ENCODE measurements at places on chromosomes 1 and 21. TPM values are rescaled to one million over a fixed set of nuclear protein-coding genes. Genes with fewer than 3 reads are reported as not detected.

- no peak for DNase-seq
Observed at GRCh38 chr1:169521226-169521625, 35.5 kb upstream of the SLC19A2 start.

- DNase-seq, result no peak
Observed at GRCh38 chr21:26800970-26801431, 44.2 kb downstream of the ADAMTS1 start.

GRCh38 chr1:230465691-230466090 is 39.6 kb upstream of the PGBD5 start:
- DNase-seq, result no peak

DNA sequence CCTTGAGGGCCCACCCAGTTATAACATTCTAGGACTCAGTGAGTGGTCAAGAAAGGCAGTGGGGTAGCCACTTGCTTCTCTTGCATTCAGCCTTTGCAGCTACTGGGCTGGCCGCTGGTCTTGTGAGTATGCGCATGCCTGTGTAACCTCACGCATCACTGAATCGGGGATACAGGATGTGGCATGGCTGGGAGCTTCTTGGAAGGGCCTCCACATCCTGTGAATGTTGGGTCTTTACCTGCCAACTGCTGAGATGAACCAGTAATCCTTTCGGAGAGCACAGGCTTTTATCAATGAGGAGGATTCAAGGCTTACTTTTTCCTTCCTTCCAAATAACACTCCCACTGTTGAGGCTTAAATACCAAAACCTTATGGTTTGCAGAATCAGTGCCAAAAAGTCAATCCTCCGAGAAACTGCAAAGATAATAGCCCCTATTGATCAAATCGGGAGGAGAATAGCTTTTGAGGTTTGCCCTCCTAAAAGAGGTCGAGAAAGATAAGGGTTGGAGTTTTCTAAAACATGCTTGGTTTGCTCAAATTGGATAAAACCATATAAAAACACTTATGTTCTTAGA is 198.9 kb upstream of the UBE2U start:
- no peak for DNase-seq

DNA sequence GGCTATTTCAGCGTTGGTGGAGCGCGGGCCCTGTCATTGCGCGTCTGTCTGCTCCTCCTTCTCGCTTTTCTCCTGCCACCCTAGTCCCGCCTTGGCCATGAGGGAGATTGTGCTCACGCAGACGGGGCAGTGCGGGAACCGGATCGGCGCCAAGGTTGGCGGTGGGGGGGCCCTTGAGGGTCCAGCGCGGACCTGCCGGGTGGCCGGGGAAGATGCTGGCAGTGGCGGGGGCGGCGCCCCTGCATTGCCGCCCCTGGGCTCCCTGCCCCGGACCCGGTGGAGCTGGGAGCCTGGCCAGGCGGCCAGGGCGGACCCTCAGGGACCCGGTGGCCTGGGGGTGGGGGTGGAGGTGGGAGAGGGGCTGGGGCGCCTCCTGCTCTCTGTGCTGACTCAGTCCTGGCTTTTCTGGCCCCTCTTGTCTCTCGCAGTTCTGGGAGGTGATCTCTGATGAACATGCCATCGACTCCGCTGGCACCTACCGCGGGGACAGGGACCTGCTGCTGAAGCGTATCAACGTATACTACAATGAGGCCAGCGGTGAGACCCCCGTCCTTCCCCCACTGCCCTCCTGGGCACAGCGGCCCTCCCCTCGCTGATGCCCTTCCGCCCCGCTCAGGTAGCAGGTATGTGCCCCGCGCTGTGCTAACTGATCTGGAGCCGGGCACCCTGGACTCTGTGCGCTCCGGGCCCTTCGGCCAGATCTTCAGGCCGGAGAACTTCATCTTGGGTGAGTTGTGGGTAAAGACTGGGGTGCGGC is 58.3 kb upstream of the MAP1LC3C start:
- DNase-seq, result no peak

DNA sequence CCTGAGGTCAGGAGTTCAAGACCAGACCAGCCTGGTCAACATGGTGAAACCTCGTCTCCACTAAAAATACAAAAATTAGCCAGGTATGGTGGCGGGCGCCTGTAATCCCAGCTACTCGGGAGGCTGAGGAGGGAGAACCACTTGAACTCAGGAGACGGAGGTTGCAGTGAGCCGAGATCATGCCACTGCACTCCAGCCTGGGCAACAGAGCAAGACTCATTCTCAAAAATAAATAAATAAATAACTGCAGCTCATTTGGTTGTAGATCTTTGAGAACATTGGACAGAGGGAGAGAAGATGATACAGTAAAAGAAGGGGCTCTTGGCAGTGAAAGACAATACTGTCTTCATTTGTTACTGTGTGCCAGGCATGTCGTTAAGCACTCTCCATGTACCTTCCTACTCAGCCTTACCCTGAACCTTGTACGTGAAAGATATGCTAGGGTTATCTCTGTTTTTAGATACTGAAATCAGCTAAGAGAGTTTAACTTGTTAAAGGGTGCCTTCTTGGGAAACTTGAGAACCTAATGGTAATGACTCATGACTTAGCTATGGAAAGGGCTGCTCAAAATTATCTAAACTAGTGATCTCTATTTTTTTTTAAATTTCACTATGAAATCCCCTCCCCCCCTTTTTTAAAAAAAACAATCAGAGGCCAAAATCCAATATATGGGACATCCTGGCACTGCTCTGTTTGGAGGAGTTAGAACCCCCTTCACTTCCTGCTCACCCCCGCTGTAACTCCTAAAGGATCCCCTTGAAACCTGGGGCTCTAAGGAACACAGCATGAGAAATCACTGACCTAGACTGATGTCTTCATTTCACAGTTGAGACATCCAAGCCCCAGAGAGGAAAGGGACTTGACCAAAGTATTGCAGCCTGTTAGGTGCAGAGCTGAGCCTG is 6.8 kb upstream of the KPNA6 start:
- no peak for DNase-seq

- DNase-seq, result no peak
Observed at GRCh38 chr1:34627465-34628240, 127.2 kb upstream of the GJB5 start.

DNA sequence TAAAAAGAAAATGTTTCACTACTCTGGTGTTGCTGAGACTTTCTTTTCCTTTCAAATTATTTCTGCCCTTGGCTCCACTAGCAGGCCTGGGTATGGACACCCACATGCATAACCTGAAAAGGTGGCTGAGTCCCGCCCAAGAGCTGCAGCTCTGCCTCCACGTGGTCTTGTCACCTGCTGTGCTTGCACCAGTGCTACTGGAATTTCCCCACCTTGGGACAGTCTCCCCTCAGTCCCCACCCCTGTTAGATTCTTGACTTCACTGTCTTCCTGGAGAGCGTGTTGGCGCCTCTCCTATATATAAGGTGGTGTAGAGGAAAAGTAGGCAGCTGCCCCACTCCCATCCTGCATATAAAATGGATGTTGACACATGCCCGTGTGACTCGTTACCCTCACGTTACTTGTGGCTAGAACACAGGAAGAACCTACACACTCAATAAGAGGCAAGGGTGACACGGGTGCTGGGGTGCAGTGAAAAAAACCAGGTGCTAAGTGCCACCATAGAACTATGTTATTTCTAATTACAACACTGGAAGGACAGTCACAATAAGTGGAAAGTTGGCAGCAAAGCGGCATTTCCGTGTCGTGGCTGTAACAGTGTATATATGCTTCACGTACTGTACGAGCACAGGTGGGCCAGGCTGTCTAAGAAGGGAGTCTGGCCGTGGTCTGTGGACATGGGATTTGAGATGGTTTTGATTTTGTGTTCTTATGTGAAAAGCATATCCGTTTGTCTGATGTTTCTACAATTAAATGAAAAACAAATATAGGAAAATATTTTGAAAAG is 61.0 kb downstream of the POFUT2 start:
- no peak for DNase-seq

- peak; percentile 30 for DNase-seq
Observed at GRCh38 chr1:220803401-220804201, 16.9 kb downstream of the MTARC1 start.

- no peak for DNase-seq
Observed at GRCh38 chr1:85952460-85952859, 204.1 kb downstream of the COL24A1 start.

GRCh38 chr1:115813727-115814126 is 27.2 kb downstream of the NHLH2 start:
- DNase-seq, result no peak

- no peak for DNase-seq
Observed at GRCh38 chr21:39079617-39080016, 103.6 kb downstream of the PSMG1 start.

DNA sequence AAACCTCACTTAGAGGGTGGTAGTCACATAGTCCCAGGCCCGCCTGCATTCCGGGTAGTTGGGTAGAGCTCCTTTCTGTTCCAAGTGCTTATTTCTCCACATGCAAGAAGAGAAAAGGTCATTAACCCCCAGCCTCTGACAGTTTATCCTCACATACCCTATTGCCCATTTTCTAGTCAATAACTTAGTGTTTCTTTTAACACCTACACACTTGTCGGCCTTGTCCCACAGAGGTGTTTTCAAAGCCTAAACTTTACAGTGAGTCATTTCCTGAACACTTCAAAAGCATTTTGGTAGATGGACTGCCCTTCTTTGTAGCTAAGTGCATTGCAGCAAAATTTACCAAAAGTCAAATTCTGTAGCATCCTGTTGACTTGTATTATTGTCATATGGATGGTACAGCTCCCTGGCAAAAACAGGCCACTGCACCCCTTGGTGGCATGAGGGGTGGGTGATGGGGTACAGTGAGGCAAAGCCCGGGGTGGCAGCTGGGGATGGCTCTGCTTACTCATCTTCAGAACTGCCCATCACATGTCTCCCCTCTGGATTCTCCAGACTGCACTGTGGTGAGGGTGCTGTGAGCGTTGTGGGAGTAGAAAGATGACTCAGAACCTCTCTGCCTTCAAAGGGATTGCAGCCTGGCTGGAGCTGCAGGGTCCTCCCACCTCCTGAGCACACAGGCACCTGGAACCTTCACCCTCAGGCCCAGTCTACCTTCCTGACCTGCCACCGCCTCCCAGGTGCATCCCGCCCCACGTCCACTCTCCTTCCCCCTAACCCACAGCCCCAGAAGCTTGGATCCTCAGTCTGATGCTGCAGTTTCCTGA is 45.8 kb upstream of the DMRTB1 start:
- peak; percentile 37 for DNase-seq

DNA sequence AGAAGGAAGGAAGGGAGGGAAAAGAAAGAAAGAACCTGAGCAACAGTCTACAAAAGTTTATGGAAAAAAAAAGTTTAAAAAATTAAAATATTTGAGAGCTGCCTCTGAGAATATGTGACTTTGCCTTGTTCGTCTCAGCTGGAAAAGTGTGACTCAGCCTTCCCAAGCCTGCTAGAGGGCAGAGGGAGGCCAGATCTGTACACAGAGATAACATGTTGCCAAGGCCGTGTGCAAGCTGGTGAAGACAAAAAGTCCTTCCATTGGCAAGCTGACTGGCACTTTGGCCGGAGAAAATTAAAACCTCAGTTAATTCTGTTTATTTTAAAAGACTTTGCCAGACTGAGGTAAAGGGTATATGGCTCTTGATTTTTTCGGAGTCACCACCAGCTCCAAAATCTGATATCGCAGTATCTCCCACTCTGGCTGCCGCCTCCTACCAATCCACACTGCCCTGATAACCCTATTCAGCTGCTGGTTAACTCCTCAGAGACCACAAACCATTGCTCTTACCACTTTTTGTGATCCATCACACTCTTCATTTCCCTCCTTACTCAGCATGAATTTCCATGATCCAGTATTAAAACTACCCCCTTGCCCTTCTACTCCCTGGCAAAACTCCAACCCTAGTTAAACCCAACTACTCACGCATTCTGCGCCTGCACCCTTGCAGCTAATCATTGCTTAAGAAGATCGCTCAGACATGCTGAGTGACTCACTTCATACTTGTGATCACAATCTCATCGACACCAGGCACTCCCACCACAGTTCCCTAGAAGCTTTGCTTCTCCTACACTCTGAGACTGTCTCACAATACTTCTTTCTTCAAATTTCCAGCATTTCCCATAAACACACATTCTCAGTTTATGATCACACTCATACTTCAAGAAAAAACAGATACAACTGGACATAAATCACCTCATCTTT is 5.7 kb upstream of the PPP1R15B start:
- DNase-seq, result peak; percentile 97

GRCh38 chr1:248844526-248844925 is 6.5 kb downstream of the ZNF672 start:
- DNase-seq, result no peak

GRCh38 chr21:29117372-29117955 is 13.0 kb upstream of the MAP3K7CL start:
- no peak for DNase-seq

GRCh38 chr1:50048791-50049190 is 25.0 kb upstream of the AGBL4 start:
- no peak for DNase-seq

DNA sequence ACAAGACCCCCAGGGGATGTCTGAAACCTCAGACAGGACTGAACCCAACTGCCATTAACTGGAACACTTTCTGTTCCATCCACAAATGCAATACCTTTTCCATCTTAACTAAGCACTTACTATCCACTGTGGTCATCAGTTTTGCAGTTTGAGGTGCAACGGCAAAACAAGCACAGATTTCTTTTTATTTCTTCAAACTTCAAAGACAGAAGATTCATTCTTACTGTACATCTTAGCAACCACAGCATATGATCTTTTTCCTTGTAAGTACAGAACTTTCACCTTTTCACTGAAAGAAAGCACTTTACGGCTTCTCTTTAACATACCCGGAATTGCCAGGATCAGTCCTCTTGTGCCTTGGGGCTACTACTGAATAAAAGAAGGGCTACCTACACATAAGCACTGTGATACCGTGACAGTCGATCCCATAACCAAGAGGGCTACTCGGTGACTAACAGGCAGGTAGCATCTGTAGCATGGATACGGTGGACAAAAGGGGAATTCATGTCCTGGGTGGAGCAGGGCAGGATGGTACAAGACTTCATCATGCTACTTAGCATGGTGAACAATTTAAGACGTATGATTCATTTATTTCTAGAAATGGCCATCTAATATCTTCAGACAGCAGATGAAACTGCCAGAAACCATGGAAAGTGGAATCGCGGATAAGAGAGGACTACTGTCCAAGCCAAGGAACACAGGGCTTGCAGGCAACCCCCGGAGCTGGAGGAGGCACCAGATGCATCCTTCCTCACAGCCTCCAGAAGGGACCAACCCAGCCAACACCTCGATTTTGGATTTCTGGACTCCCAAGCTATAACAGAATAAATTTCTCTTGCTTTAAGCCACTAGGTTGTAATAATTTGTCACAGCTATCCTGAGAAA is 18.4 kb downstream of the ERG start:
- DNase-seq, result no peak

GRCh38 chr1:14363707-14364413 is 234.6 kb upstream of the KAZN start:
- no peak for DNase-seq

TRIM67 gene
- polyA plus RNA-seq, result 0.26 TPM

UMODL1 gene
- polyA plus RNA-seq, result not detected

BRINP2 gene
- 0.04 TPM for polyA plus RNA-seq

AMY2B gene
- 2.2 TPM for polyA plus RNA-seq

CDCA8 gene
- 37.1 TPM for polyA plus RNA-seq

HMGCL gene
- polyA plus RNA-seq, result 9.7 TPM

LCE2B gene
- polyA plus RNA-seq, result not detected

PDC gene
- polyA plus RNA-seq, result not detected

LCE3B gene
- polyA plus RNA-seq, result not detected

EDARADD gene
- polyA plus RNA-seq, result 2.1 TPM

All from A549 (cell line).